ENCODE measurements at places on chromosomes 2 and 18.

GRCh38 chr2:64212801-64213321 is 68.6 kb upstream of the PELI1 start:
- no peak for DNase-seq

DNA sequence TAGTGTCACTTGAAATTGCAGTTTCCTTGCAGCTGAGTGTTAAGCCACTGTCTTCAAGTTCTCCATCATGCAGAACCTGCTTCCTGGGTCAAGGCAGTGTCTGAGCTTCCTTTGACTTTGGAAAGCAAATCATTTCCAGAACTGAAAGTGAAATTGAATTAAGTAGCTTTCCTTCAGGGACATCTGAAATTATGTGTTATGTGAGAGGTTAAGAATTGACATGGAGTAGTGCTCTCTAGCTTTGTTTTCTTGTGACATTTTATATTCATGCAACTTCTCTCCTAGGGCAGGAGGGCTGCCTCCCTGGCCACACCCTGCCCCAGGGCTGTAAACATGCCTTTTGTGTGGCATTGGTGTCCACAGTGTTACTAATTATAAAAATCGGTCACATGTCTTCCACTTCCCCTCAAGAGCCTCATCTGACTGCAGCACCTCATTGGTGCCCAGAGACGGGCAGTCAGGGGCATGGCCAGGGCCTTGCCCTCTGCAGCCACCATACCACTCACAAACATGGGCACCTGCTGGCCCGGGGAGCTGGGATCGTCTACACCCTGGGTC is 14.4 kb downstream of the RAB12 start:
- DNase-seq, result no peak

GRCh38 chr18:10688766-10689165 is 162.9 kb downstream of the NAPG start:
- DNase-seq, result no peak

DNA sequence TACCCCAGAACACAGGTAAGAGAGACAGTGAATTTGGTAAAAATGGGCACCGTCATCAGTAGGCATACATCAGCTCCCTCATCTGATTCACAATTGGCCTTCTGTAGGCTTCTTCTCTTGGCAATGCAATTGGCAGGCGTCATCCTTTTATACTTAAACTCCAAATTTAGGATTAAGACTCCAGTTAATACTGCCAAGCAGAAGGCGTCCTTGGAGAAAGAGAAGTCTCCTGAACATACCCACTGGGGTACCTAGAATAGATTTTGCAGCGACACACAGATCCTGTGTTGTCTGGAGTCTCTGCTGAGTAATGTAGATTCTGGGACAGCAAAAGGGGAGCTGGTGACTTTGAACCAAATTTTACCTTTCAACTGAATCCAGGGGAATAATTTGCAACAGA is 592 bp upstream of the METAP1D start:
- DNase-seq, result no peak

DNA sequence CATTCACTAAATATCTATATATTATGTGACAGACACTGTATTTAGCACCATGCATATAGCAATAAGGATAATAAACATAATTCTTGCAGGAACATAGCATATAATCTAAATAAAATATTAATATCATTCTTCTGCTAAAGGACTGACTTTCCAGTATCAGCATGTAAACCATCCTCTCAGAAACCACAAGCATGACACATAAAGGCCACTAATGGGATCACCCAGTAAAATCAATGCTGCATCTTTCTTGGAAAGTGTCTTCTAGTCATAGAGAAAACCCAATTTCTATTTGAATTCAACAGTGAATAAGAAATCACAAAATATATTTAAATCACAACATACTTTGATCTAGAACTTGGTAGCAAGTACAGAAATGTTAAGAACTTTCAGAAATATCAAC is 5.8 kb upstream of the LRP1B start:
- DNase-seq, result no peak

DNA sequence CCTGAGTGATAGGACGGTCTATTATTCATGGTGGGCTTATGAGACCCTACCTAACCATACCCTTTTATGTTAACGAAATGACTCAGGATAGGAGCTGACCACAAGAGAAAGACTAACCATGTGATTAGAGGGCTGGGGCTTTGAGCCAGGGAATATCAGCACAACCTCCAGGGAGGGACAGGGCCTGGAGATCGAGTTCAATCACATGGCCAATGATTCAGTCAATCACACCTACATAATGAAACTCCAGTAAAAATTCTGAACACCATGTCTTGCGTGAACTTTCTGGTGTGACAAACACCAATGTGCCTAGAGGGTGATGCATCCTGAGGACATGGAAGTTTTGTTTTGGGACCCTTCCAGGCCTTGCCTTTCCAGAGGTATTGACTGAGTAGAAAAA is 2.2 kb upstream of the TEX51 start:
- no peak for DNase-seq

DNA sequence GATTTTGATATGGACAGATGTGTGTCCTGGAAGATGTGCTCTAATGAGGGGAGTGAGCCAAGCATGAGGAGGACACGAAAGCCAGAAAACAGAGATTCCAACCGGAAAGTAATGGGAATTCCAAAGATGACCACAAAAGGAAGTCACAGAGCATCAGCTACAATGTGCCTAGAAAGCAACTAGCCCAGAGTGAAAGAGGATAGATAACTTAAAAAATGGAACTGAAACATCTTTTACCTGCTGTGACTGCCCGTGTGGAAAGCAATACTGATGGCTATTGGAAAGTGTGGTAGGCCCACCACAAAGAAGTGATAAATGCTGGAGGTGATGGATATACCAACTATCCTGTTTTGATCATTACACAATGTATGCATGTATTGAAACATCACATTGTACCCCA is 21.6 kb downstream of the DNMT3A start:
- DNase-seq, result no peak

DNA sequence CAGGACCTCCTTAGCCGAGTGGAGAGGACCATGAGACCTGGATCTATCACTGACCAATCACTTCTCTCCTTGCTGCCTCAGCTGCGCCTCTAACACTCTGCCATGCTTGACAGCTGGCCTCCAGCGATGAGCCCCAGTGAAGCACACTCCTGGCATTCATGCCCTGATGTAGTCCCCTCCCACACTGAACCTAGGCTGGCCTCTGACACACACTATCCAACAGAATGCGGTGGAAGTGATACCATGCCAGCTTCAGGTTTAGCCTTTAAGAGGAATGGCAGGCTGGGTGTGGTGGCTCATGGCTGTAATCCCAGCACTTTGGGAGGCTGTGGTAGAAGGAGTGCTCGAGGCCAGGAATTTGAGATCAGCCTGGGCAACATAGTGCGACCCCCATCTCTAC is 73.7 kb upstream of the LAPTM4A start:
- DNase-seq, result no peak

DNA sequence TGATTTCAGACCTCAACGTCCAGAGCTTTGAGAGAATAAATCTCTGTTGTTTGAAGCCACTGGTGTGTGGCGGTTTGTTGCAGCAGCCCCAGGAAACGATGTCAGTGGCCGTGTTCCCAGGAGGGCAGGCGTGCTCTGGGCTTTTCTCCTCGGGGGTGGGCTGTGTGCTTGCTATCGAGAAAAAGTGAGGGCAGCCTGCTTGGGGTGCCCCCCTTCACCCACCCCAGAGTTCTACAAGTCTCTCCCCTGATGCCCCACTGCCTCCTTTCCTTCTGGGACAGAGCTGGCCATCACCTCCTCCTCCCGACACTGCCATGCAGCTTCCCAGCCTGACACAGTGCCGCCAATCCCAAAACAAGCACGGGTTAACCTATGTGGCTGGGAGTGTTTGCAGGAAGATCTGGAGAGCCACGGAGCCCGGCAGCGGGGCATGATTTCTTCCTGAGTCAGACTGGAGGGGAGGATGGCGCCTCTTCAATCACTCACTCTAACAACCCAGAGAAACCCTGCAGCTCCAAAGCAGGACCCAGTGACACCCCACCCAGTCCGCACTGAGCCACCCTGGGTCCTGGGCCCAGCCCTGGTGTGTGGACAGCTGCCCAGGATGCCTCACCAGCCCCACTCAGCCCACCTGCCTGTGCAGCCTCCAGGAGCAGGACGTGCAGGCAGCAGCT is 213.7 kb upstream of the RAB6C start:
- no peak for DNase-seq

DNA sequence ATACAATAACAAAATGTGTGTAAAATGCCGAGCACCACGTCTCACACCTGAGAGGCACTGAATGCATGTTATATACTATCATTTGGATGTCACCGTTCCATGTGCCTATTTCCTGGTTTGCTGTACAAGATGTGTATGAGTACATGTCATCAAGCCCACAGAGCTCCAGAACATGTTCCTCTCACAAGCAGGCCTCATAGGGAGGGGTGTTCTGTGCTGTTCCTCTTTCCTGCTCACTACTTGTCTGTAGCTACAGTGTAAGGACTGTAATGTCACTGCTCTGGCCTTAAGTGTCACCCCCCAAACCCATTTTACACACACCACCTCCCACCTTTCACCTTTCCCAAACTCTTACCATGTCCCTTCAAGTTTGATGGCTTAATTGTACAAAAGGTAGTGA is 1.8 kb downstream of the AFF3 start:
- no peak for DNase-seq

DNA sequence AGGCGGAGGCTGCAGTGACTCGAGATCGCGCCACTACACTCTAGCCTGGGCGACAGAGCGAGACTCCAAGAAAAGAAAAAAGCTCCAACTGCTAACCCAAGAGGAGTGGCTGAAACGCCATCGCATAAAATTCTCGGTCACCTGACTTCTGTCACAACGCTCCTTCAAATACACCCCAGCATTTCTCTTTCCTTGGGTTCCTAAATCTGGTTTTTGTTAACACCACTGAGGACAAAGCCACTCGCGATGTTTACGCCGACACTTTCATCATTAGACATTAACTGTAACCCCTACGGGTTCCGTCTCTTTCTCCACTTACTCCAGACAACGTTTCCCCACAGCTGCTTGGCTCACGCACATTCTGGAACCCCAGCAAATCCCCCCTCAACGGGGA is 679 bp downstream of the CLK1 start:
- no peak for DNase-seq

GRCh38 chr2:19900931-19901441 is 797 bp downstream of the TTC32 start:
- no peak for DNase-seq

DNA sequence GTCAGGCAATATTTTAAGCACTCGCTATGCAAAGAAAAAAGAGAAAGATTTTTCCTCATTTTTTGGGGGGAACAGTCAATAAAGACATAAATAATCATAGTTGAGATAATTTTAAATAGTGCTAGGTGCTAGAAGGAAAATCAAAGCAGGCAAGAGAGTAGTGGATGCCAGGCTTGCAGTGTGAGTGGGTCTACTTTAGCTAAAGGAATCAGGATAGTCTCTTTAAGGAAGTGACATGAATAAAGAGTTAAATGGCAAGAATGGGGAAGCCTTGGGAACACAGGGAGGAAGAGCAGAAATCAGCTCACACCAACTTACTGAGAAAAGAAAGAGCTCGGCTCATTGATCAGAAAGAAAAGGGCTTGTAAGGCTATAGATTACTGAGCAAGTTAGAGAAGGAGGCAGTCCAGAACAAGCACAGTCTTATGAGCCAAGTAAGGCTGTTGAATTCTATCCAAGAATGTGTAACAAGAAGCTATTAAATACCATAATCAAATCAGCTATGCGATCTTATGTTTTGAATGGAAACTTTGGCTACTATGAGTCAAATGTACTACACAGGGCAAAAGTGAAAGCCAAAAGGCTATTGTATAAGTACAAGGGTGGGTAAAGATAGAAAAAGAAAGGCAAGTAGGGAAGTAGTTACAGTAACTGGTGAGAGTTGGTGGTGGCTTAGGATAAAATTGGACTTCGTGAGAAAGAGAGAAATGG is 833.8 kb upstream of the PIK3C3 start:
- no peak for DNase-seq

DNA sequence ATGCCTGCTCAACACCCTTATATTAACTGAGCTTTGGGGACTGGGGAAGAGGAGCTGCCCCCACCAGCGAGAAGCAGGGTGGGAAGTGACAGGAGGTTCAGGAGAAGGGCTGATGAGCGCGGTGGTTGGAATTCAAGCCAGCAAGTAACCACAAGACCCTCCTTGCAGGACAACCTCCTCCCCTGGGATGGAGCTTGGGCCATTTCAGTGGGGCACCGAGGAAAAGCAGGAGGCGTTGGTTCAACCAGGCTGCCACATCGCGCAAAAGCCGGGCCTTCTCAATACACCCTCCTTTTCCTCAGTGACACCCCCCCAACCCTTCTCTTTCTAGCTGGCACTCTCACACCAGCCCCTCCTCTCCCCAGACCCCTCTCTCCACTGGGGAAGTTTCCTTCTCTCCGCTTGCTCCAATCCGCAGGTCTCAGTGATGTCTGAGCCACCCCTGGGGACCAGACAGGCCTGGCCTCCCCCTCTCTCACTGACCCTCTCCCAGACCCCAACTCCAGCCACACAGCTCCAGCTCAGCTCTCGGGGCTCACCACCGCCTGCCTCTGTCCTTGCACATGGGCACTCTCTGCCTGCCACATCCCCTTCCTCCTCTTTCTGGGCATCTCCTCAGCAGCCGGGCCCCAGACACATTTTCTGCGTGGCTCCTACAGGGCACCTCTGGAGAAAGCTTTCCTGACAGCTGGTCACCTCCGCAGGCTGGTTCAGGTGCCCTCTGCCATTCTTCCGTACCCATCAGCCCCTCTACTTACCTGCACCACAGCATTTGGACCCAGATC is 44.5 kb downstream of the KCNF1 start:
- no peak for DNase-seq

DNA sequence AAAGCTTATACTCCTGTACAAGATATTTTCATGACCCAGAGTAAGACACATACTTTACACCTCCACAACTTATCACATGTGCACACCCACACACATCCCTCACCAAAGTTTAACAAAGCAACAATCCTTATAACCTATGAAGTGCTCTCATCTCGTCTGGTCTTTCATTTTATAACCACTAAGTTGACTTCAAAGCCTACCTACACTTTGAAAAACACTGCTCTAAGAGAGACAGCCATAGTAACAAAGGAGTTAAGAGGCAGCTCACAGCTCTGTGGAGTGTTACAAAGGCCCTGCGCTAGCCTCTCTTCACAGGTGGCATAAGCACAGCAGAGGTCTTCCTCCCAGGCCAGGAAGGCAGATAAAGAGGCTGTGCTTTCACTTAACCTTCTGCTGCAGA is 69.7 kb upstream of the TMEM200C start:
- DNase-seq, result no peak

DNA sequence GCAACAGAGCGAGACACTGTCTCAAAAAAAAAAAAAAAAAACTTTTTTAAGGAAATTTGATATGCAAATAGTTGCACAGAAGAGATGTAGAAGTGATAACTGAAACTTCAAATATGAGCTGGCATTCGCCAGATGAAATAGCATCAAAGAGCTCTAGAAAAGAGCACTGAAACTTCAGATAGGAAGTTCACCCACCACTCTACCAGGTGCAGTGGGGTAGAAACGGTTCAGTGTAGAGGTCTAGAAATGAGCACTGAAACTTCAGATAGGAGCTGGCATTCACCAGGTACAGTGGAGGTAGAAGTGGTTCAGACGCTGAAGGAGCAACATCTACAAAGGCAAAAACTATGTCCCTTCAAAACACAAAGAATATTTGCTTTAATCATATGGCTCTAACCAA is 9.0 kb upstream of the ONECUT2 start:
- DNase-seq, result no peak

- no peak for DNase-seq
These were observed 119.0 kb upstream of the KLHL14 start for GRCh38 chr18:32891797-32892196.

GRCh38 chr2:25029183-25029554 is 12.7 kb upstream of the EFR3B start:
- DNase-seq, result no peak

GRCh38 chr2:42693013-42693615 is 70.8 kb downstream of the OXER1 start:
- no peak for DNase-seq

GRCh38 chr2:142315346-142315745 is 184.5 kb upstream of the LRP1B start:
- DNase-seq, result no peak

- no peak for DNase-seq
These were observed 429.4 kb downstream of the ARHGAP15 start for GRCh38 chr2:143558665-143559064.
